ENCODE measurements at places on chromosomes 7 and 10.
A peak's percentile ranks its signal among the peaks of the same experiment; 100 is the strongest.

- no peak for ATAC-seq
These were observed 77.5 kb upstream of the STEAP1B start for GRCh38 chr7:22577470-22578001.

DNA sequence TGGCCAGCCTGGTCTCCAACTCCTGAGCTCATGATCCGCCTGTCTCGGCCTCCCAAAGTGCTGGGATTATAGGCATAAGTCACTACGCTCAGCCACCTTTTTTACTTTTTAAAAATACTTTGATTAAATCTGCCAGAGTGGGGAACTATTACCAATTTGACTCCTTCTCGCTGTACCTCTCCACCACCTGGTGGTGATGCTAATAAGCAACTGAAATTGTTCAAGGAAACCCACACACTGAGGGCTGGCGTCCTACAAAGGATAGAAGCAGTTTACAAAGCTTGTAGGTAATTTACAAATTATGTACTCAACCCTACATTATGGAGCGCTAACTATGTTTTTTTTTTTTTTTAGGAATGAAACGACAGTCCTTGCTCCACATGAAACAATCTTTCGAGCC, 111.1 kb downstream of the CPED1 start:
- ATAC-seq = no peak

- peak; percentile 66 for ATAC-seq
These were observed 64.0 kb downstream of the RASGEF1A start for GRCh38 chr10:43202657-43203447.

DNA sequence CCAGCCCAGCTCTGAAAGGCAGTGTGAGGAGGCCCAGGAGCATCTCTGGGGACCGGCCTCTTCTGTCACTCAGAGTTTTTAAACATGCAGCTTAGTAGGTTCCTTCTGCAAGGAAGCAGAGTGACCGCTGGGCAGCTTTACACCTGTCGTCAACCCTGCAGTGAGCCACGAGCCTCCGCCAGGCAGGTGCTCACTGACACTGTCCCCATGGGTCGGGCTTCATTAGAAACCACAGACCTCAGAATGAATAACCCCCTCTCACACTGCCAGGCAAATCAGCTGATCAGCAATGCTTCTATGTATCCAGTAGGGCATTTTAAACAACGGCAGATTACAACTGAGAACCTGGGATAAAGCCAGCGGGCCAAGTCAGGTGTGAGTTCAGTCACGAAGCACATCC, 106.1 kb downstream of the MAD1L1 start:
- ATAC-seq = no peak

- ATAC-seq = peak; percentile 45
These were observed 1.9 kb downstream of the TBXAS1 start for GRCh38 chr7:139830782-139831501.

DNA sequence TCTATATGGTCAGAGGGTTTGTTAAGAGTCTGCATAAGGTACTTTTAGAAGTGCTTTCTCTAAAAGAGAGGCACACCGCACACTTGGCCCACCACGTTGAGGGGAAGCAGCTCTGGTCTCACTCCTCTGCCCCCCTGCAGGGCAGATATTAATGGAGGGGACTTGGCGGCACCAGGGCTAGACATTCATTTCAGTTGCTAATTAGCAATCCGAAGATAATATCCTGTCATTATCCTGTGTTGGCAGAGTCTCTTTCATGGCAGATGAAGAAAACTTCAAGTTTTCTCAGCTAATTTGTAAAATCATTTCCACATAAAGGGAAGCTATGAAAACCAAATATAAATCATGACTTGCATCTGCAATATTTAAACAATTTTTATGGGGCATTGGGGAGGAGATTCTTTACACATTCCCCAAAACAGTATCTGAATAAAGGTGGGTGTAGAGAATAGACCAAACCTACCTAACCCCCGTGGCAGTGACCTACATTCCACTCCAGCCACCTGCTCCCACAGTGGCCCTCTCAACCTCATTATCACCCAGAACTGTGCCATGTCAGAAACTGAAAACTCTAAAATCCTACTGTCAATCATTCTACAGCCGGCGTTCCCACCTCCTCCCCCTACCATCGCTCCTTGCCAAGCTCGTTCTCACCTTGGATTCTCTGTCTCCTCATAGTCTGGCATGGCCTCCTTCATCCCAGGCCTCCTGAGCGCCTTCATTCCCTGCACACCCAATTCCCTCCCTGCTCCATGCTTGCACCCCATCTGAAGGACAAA, 54.1 kb upstream of the STK17A start:
- ATAC-seq = no peak

- ATAC-seq = no peak
These were observed 199.7 kb upstream of the LRRN3 start for GRCh38 chr7:110891197-110891596.

GRCh38 chr10:117275121-117275520, 34.2 kb downstream of the SLC18A2 start:
- no peak for ATAC-seq

GRCh38 chr10:3105905-3106304, 38.6 kb downstream of the PFKP start:
- ATAC-seq = no peak

DNA sequence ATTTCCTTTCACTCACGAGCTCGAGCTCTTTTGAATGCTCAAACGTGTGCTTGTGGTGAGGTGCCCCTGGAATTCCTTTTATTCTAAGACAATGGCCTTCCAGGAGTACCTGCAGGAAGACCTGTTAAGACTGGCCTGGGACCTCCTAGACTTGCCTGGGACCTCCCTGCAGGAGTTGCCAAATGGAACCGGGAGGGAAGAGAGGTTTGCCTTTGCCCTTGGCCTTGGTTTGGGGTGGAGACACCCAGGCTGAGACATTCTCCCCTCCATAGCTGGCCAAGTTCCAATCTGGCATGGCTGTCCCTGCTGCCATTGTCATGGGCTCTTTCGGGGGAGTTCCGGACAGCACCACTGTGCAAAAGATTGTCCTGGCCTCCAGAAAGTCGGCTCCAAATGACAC, 39.7 kb downstream of the DNAJB12 start:
- ATAC-seq = no peak

- ATAC-seq = no peak
These were observed 19.0 kb upstream of the CYP3A43 start for GRCh38 chr7:99808766-99809165.

- ATAC-seq = no peak
These were observed 48.8 kb upstream of the FOXP2 start for GRCh38 chr7:114365791-114366190.

GRCh38 chr7:133023370-133024071, 58.4 kb downstream of the CHCHD3 start:
- no peak for ATAC-seq

GRCh38 chr10:13270877-13271551, 28.9 kb downstream of the PHYH start:
- no peak for ATAC-seq

- no peak for ATAC-seq
These were observed 265.0 kb upstream of the GLI3 start for GRCh38 chr7:42502022-42502421.

- no peak for ATAC-seq
These were observed 72.7 kb upstream of the PRKG1 start for GRCh38 chr10:51001587-51001986.

GRCh38 chr7:75054744-75055143, 18.9 kb downstream of the RCC1L start:
- no peak for ATAC-seq

DNA sequence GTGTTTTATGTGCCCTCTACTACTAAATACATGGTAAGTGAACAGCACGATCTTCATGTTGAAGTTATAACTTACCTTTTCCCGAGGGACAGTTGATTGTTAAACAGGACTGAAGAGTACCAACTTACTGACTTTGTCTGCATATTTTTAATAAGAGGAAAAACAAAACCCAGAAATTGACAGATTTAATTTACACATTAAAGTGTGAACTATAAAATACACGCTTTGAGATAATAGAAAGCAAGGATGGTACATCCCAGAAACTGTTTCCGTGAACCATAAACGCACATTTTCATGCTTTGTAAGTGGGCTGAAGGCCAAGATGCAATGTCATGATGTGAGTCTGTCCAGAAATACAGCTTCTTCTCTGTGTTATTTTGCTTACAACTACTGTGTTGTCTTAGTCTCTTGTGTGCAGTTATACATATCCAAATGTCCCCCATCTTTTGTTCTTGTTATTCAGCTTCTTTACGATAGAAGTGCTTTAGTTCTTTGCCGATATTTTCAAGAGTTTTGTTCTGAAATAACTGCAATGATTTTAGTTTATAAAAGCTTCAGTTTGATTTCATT, 190.1 kb downstream of the MLLT10 start:
- no peak for ATAC-seq

DNA sequence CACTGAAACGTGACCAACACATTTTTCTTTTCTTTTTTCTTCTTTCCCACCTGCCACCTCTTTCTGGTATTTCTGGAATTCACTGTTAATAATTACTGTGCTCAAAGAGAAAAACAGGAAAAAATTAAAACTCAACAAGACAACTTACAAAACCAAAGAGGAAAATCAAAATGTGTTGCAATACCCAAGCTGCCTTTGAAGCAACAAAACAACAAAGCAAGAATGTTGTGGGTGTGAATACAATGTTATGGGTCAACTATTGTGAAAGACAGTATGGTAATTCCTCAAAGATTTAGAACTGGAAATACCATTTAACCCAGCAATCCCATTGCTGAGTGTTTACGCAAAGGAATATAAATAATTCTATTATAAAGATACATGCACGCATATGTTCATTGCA, 415.1 kb downstream of the GFRA1 start:
- ATAC-seq = no peak

DNA sequence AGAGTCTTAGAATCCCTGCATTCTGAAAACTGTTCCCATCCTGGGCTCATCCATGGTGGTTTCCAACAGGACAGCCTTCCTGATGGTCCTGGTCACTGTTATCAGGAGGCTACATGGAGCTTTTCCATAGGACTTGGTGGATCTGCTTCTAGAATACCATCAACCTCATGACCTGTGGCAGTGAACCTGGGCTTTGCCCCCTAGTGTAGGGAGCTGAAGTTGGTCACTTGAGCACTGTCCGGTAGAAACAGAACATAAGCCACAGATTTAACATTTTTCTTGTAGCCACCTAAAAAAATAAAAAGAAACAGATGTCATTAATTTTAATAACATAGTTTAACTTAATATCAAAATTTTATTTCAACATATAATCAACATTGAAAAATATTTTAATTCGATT, 165.8 kb downstream of the TMEM178B start:
- no peak for ATAC-seq

DNA sequence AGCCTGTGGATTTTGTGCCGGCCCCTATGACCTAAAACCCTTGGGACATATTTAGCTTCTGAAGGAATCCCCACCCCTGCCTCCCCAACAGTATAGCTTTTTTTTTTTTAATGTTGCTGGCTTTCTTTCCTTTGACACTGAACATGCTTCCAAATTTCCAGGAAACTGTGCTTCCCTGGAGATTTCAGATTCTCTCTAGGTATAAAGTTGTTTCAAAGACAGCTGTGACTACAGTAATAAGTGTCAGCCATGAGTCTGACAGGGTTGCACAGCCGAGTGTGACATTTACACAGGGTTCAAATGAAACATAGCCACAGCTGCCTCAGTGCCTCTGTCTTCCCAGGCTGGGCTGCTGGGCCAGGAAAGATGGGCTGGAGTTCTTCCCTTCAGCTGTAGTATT, 466.6 kb upstream of the COBL start:
- ATAC-seq = no peak

- ATAC-seq = no peak
These were observed 18.3 kb downstream of the CLEC2L start for GRCh38 chr7:139541600-139542307.

DNA sequence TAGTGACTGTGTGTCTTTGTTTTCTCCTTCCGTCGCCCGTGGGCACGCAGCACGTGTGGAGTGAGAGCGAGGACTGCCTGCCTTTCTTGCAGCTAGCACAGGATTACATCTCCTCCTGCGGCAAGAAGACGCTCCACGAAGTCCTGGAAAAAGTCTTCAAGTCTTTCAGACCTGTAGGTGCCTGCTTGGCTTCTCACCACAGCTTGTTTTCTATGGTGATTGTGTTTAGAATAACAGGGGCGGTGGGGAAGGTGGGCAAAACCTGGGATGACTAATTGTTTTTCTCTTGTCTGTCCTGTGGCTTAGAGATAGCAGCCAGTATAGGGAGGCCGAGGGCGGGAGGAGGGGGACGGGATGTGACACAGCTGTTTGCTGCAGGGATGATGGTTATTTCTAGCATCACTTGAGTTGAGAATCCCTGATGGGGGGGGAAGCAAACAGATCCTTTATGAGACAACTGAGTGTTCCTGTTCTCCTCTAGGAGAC, 11.4 kb downstream of the MTURN start:
- ATAC-seq = peak; percentile 31

GRCh38 chr7:141013345-141013715, 1.4 kb downstream of the MRPS33 start:
- no peak for ATAC-seq

- ATAC-seq = no peak
These were observed 16.4 kb upstream of the PRKG1 start for GRCh38 chr10:51057925-51058324.

DNA sequence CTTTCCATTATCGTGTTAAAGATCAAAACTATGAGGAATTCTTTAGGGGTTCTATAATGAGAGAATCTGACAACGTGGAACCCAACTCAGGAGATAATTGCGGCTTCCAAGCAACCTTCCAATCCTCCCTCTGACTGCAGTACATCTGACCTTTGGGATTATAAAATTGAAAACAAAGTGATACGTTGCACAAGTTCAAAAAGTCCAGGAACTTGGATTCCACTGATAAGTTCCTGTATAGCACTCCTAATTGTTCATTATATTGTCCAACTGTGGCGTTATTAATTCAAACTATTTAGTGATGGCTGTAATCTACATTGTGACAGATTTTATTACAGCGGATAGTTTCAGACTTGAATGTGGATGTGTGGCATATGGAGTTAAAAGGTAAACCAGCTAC, 15.4 kb downstream of the MALRD1 start:
- no peak for ATAC-seq

DNA sequence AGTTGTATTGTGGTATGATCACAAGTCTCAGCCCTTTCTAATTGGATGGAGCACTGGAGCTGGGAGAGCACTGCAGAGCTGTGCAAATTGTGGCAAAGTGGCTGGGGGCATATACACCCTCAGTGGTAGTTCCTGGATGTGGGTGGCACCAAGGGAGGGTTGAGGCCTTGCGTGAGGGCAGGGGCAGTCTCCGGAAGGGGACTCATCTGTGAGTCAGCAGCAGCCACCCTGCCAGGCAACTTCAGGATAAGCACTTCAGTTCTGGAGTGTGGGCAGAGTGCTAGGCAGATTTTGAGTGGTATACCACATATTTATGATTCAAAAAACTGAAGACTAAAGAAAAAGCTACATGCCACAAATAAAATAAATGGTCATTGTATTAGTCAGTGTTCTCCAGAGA, 210.5 kb downstream of the ETV1 start:
- peak; percentile 90 for ATAC-seq

GRCh38 chr7:69260023-69260422, 338.3 kb upstream of the AUTS2 start:
- no peak for ATAC-seq

- ATAC-seq = peak; percentile 56
These were observed 134.4 kb upstream of the CDK1 start for GRCh38 chr10:60643874-60644273.

Data from activated T-helper 17 cell treated with anti-CD3 and anti-CD28 coated beads, Interleukin-2, amount 50 U/mL, for 72 hours (primary cell).